Left renal pelvis (tissue), 4 donors: ENCODE measurements at places on chromosomes 12 and 14. TPM values are rescaled to one million over a fixed set of nuclear protein-coding genes. Genes with fewer than 3 reads are reported as not detected.

DNA sequence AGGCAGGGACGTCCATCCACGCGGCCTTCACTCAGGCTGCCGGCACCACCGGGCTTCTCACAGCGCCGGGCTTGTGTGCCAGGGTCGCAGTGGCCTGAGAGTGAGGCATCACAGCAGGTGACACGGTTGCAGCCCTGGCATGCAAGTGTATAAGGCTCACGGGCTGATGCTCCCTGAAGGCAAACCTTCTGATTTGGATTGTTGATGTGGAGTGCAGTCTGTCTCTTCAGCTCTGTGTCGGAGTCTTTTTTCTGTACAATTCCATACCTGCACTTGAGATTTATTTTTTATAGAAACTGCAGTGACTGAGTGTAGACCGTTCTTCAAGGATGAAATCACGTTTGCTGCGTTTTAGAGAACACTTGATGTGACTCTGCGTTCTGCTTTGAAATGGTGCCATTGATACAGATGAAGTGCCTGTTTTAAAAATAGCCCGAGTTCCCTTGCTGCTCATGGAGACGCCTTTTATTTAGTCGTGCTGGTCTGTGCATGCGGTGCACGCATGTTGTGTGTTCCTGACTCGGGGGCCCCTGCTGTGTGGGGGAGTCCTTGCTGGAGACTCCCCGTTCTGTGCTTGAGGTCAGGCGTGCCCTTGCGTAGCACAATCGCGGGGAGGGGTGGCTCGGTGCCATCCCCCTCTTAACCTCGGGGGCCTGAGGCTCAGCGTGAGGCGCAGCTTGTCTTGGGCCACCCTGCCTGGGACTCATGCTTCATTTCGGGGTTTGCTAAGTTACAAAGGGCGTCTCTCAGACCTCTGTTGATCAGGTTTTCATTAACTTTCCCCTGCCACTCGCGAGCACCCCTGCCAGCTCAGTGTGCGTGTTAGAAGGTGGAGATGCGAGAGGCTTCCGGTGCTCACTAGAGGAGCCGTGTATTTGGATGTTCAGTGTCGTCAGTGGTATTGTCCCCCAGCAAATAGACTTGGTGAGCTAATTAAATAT lies 21.6 kb upstream of the AMN start:
- no peak for DNase-seq

DNA sequence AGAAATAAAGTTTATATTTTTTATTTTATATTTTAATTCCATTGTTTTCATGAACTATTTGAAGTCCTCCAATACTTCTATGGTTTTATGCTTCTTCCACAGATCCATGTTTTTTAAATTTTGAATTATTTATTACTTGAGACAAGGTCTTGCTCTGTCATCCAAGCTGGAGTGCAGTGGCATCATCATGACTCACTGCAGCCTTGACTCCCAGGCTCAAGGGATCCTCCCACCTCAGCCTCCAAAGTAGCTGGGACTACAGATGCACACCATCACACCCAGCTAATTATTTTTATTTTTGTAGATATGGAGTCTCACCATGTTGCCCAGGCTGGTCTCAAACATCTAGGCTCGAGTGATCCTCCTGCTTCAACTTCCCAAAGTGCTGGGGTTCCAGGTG lies 28.8 kb upstream of the DLGAP5 start:
- no peak for DNase-seq

PRR13 gene
- polyA plus RNA-seq: 183 TPM

- no peak for DNase-seq
Observed at GRCh38 chr12:51281202-51281924, 11.1 kb upstream of the SMAGP start.

DNA sequence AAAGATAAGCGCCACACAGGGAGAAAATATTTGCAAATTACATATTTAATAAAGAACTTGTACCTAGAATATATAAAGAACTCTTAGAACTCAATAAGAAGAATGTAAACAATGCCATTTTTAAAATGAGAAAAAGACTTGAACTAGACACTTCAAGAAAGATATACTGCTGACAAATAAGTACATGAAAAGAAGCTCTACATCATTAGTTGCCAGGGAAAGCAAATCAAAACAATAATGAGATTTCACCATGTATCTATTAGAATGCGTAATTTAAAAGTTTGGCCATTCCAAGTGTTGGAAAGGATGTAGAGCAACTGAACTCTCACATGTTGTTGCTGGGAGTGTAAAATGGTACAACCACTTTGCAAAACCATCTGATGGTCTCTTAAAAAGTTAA lies 6.9 kb upstream of the CLEC4E start:
- DNase-seq: no peak

DNA sequence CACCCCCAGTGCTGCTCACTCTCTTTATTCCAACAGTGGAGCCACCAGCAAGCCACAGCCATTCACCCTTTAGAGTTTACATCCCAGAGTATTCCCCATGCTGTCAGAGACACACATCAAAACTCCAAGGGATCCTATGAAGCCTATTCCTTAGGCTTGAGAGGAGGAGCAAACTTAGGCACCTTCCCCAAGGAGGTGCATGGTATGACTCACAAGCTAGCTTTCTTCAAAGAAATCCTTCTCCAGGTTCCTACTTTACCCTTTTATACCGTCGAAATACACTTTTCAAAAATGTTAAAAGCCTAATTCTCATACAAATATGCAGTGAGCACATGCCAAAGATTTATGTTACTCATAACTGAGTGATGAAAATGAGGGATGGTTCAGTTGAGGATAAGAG lies 175.4 kb downstream of the ETNK1 start:
- no peak for DNase-seq

BRAP gene
- polyA plus RNA-seq: 17.1 TPM

- DNase-seq: no peak
Observed at GRCh38 chr14:68788996-68789820, 3.7 kb downstream of the ZFP36L1 start.

- DNase-seq: no peak
Observed at GRCh38 chr12:120932058-120932457, 27.9 kb upstream of the SPPL3 start.

GRCh38 chr14:31243860-31244259 lies 36.3 kb upstream of the HECTD1 start:
- no peak for DNase-seq

ERBB3 gene
- 6.8 TPM for polyA plus RNA-seq

DNA sequence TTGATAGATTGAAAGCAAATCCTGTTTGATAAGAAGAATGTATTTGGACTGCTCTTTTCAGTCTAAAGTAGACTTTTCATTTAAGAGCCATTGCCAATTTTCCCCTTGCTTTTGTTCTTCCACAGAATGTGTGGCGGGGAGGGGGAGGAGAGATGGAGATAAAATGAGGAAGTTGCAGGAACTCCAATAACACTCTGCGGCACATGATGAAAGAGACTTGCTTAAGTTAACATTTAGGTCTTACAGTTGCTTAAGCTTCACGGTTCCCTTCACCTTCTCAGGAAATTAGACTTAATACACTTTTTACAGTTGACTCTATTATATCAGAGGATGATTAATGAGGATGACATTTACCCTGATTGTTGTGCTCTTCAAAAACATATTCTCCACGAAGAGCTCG lies 537.3 kb downstream of the TMTC2 start:
- DNase-seq: no peak

- no peak for DNase-seq
Observed at GRCh38 chr12:57234571-57235016, 5.1 kb downstream of the SHMT2 start.

CCDC196 gene
- polyA plus RNA-seq: not detected

RNASE2 gene
- 0.86 TPM for polyA plus RNA-seq

DNA sequence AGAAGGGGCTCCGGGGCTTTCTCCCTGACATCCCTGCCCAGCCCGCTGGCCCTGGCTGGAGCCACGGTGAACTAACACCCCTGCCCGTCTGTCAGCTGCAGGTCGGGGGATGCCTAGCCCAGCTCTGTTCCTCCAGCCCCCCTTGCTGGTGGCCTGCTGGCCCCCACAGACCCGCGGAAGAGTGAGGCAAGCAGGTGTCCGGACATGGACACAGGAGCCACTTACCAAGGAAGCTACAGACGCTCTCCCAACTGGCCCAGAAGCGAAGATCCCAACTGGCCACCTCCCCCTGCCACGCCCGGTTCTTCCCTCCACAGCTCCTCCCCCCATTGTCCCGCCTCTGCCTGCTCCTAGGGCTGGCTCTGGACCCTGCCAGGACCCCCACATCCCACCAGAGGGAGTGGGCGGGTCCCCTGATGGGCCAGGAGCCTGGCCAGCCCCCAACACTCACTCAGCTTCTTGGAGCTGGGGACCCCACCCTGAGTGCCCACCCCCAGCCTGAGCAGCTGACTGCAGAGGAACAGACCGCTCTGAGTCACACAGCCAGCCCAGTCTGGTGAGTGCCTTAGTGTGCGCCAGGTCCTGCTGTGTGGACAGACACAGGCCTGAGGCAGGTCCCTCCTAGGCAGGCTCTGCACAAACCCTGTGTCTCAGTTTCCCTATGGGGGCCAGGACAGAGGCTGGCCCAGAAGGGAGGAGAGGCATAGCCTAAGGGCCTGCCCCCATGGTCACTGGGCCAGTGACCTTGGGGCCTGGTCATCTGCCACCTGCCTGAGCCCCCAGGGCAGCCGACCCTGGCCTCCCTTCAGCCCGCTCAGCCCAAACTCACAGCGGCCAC lies 7.7 kb downstream of the AHNAK2 start:
- DNase-seq: no peak

DNA sequence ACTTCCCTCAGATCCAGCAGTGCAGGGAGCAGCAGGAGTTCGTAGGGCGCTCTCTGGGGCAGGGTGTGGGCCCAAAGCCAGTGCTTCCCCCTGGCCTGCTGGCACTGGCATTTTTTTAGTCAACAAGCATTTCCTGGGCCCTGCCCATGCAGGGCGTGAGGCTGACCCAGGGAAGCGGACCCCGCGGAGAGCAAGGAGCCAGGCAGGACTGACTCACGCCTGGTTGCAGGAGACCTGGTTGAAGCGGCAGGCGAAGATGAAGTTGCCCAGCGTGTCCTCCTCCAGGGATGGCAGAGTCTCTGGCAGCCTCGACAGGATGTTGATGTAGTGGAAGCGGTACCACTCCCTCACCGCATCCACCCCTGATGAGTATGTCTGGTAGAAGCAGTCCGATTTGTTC lies 13.5 kb downstream of the SCNN1A start:
- no peak for DNase-seq

ACSM4 gene
- not detected for polyA plus RNA-seq

ACYP1 gene
- 34.7 TPM for polyA plus RNA-seq

DNA sequence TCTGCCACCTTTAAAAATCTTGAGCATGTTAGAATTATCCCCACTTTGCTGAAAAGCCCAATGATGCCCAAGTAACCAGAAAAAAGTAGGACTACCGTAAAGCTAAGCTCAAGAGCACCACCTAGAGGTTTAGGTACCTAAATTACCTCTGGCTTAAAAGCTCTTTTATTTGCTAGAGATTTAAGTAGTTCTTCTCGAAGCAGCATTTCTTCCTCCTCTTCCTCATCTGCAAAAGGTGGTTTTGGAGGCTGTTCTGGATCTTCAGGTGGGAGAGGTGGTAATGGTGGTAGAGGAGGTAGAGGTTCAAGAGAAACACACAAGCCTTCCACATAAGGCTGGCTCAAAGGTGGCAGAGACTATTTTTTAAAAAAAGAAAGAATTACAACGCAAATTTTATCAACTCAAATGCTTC lies 26.9 kb downstream of the ZFC3H1 start:
- peak; percentile 31 for DNase-seq

DNA sequence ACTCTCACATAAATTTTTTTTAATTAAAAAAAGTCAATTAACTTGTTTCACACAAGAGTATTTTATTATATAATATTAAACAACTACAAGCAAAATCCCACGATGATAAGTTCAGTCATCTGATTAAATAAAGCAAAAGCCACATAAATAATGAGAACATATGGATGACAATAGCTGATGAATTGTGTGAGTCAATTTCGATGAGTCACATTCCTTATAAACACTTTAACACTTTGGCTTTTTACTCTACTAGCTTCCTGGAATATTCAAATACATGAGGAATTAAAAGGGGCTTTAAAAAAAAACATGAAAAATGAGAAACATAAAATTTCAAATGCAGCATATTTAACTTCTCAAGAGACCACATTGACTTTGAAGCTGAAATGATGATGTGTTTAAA lies 95.3 kb downstream of the BCAT1 start:
- no peak for DNase-seq

GRCh38 chr12:93571365-93571924 lies 1.0 kb upstream of the SOCS2 start:
- no peak for DNase-seq

- no peak for DNase-seq
Observed at GRCh38 chr12:18297902-18298301, 36.6 kb downstream of the PIK3C2G start.

CCDC85C gene
- 27.1 TPM for polyA plus RNA-seq

BLOC1S1 gene
- 117 TPM for polyA plus RNA-seq
